ENCODE measurements at places on chromosomes 11 and 22.

GRCh38 chr22:50040717-50041116 is 17.4 kb downstream of the TTLL8 start:
- no peak for DNase-seq

DNA sequence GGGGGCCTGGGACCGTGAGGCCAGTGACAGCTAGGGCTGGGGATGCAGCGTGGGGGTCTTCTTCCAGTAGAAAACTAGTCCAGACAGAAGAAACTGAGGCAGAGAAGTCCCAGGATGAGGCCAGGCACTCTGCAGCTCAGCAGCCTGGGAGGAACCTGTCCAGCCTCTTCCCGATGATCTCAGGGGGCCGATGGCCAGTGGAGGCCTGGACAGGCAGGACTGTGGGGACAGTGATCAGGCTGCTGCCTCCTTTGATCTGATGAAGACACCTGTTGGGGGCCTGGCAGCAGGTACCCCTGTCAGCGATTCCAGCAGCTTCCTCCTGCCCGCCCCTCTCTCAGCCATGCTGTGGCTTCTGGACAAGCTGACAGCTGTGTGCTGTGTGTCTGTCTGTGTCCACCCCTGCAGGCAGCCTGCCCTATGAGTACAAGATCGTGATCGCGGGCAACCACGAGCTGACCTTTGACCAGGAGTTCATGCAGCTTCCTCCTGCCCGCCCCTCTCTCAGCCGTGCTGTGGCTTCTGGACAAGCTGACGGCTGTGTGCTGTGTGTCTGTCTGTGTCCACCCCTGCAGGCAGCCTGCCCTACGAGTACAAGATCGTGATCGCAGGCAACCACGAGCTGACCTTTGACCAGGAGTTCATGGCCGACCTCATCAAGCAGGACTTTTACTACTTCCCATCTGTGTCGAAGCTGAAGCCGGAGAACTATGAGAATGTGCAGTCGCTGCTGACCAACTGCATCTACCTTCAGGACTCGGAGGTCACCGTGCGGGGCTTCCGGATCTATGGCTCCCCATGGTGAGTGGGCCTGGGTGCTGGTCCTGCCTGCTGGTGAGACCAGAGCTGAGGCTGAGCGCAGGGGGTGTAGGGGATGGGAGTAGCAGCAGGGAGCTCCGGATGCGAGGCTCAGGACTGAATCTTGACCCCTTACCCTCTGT is 62.6 kb downstream of the MPPED1 start:
- no peak for DNase-seq

DNA sequence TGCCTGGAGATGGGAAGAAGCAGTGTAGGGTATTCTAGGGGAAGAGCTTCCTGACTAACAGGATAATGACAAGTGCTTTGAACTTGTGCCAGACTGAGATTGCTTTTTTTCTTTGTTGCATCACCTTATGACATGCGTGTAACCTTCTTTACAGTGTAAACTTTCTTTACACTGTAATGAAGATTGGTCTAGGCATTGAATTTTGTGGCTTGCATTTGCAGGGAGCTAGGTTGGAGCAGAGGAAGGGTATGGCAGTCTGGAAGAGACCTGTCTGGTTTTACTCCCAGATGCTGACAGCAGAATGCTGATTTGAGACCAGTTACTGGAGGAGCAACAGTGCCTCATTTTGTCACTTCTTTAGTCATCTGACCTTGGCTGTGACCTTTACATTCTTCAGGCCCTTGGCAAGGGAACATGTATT is 5.6 kb downstream of the DDB2 start:
- no peak for DNase-seq

GRCh38 chr22:47060718-47061117 is 298.3 kb downstream of the TBC1D22A start:
- DNase-seq: no peak

- DNase-seq: peak; percentile 98
Measured at GRCh38 chr11:31636983-31637382, 127.4 kb downstream of the ELP4 start.

DNA sequence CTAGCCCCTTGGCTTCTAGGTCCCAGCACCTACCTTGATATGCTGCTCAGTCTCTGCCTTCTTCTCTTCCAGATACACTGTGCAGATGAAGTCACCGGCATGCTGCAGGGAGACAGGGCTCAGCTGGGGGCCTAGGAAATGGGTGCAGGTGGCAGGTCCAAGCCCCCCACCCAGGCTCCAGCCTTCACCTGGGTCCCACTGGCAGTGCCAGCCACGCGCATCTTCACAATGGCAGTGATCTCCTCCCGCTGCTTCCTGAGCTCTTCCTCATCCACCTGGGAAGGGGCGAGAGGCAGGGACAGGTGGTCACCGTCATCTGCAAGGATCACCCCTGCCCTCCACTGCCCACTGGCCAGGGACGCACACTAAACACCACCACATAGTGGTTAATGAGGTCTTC is 21.1 kb upstream of the PDE2A start:
- no peak for DNase-seq

DNA sequence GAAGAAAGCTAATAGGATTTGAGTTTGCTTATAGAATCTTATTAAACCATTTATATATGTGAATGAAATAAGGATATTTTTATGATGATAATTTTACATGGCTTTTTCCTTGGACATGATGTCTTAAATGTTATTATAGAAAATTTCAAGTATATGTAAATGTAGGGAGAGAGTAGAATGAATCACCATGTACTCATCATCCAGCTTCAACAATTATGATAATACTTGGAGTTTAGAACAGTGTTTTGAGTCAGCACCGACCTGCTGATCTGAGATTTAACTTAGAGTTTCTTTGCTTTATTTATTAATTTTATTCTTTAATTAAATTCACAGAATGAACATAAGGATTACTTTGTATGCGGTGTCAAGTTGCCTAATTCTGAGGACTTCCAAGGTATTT is 193.5 kb downstream of the UVRAG start:
- no peak for DNase-seq

- DNase-seq: no peak
Measured at GRCh38 chr11:102017026-102017425, 30.2 kb upstream of the CFAP300 start.
